ENCODE measurements at places on chromosomes 3 and 15.

DNA sequence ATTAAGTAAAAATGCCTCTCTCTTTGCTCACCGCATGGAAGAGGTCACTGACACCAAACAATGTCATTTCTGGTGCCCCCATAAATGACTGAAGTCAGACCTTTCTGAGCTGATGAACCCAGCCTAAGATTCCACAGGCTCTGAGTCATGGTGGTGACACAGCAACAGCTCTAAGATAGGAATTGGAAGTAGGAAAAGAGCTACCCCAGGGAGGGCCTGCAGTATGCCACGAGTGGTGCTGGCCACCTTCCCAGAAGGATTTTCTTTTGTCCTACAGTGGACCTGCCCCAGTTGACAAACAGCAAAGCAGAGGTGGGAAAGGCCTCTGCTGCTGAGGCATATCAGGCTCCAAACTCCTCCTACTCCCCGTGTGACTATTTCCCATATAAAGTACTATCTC is 208.1 kb downstream of the MINAR1 start:
- DNase-seq, result no peak

DNA sequence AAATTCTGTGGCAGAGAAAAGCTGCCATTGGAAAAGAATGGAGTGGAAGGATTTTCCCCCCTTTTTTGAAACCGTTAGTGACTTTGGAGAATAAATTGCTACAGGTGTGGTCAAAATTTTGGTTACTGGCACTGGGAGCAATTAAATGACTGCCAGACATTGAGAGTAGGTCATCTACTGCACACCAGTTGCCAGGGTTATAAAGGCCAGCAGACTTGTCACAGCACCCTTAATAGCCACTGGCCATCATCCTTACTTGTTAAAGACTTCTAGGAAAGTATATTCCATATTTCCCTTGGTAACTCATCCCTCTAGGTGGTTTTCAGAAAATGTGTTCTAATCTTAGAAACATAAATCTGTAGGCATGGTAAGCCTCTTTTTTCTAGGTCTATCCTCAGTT is 8.0 kb downstream of the PIK3CA start:
- DNase-seq, result no peak

DNA sequence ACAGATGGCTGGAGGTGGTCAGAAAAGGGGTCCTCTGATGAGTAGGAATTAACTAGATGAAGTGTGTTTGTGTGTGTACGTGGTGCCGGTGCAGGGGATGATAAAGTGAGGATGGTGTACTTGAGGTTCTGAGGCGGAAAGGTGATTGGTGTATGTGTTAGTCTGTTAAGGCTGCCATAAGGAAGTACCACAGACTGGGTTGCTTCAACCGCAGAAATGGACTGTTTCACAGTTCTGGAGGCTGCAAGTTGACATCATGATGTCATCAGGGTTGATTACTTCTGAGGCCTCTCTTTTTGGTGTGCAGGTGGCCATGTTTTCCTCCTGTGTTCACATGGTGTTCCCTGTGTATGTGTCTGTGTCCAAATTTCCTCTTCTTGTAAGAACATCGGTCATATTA is 202.4 kb upstream of the RGMA start:
- no peak for DNase-seq

DNA sequence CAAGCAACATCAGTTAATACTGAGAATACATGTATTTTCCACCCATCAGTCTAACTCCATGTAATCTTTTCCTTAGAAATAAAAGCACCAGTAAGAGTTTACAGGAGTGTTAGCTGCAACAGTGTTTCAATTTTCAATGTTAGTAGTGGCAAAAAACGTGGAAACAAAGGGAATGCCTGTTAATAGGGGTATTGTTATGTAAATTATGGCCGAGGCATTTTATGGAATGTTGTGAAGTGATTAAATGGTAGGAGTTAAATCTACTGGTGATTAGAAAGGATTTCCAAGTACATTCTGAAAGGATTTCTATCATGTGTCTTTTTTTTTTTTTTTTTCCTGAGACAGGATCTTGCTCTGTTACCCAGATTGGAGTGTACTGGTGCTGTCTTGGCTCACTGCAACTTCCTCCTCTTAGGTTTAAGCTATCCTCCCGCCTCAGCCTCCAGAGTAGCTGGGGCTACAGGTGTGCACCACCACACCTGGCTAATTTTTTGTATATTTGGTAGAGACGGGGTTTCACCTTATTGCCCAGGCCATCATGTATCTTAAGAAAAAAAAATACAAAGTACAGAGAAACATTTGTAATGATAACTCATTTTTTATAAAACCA is 6.6 kb downstream of the ATP6V1A start:
- DNase-seq, result no peak

- DNase-seq, result no peak
Observed at GRCh38 chr3:155069729-155070128, 10.4 kb upstream of the MME start.

DNA sequence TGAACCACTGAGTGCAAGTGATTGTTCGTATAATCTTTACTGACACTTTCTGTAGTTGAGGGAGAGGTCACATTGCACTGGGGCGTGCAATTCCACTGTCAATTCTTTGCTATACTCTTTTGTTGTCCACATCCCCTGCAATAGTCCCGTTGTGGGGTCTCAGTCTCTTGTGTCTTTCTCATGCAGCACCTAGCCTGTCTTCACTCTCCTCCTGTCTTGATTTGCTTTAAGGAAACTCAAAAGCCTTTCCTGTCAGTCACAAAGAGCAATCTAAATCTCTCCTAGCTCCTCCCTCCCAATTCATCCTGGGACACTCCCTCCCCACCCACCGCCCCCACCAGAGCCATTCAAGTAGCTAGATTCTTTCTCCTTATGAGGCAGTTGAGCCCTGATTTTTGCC is 13.2 kb upstream of the TMEM158 start:
- no peak for DNase-seq

GRCh38 chr3:131178710-131179375 is 152.2 kb downstream of the NEK11 start:
- DNase-seq, result no peak

GRCh38 chr15:92882697-92883162 is 17.4 kb upstream of the CHD2 start:
- no peak for DNase-seq

- no peak for DNase-seq
Observed at GRCh38 chr3:58411851-58412830, 21.5 kb downstream of the PDHB start.

- DNase-seq, result no peak
Observed at GRCh38 chr3:129304962-129305222, 26.2 kb downstream of the HMCES start.

DNA sequence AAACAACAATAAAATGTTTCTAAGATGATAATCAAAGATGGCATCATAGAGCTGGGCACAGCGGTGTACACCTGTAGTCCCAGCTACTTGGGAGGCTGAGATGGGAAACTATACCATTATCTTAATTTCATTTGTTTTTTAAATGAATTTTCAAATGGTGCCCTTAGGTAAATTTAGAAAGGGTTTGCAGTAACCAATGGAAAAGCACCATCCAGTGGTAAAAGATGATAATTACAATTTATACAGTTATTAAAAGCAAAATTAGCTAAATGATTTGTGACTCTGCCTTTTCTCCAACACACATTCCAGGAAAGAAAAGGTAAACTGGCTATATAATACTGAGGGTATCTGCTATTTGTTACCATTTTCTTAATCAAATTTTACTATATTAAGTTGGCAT is 14.4 kb upstream of the ANKRD28 start:
- DNase-seq, result no peak

GRCh38 chr3:66390013-66390412 is 110.8 kb downstream of the LRIG1 start:
- no peak for DNase-seq

Data from ovary (tissue), 10 donors.